Epithelial cell of proximal tubule (primary cell): ENCODE measurements at places on chromosomes 1 and 21. TPM values are rescaled to one million over a fixed set of nuclear protein-coding genes. Genes with fewer than 3 reads are reported as not detected.

- DNase-seq: no peak
Observed at GRCh38 chr1:74593887-74594866, 79.4 kb downstream of the ERICH3 start.

- DNase-seq: no peak
Observed at GRCh38 chr1:8404460-8405370, 86.8 kb downstream of the SLC45A1 start.

- DNase-seq: no peak
Observed at GRCh38 chr1:75129660-75129982, 4.6 kb upstream of the LHX8 start.

DNA sequence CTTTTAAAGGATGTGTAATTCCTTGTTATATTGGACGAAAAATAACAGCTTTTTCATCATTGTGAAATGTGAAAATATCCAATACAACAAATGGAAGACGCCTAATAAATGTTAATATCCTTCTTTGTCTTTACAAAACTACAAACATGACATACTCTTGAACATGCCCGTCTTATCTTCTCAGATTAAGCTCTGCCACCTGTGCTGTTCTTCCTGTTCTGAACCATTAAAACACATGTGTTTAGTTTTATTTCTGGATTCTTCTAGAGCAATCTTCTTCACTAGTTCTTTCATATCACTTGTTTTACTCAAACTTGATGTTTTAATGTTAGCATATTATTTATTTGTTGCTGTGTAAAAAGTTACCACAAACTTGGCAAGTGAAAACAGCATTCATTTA is 147.0 kb downstream of the CLEC20A start:
- DNase-seq: no peak

DNA sequence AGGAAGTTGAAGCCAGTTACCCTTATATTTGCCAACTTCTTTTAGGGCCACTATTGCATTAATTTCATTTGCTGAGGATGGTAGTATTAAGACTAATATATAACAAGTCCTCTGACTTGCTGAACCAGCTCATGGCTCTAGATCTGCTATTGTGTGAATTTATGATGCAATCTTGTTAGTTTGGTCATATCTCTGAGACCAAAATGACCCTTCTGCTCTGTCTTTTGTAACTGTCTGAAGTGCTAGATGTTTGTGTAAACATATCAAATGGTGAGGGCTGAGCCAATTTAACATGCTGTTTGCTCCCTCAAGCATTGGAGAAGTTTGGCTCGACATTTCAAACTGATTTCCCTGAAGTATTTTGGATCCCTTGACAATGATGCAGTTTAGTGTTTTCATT is 106.9 kb upstream of the PTGFR start:
- DNase-seq: no peak

GRCh38 chr1:204384636-204385352 is 25.1 kb upstream of the PLEKHA6 start:
- no peak for DNase-seq

- no peak for DNase-seq
Observed at GRCh38 chr1:65097076-65097475, 50.9 kb upstream of the AK4 start.

DNA sequence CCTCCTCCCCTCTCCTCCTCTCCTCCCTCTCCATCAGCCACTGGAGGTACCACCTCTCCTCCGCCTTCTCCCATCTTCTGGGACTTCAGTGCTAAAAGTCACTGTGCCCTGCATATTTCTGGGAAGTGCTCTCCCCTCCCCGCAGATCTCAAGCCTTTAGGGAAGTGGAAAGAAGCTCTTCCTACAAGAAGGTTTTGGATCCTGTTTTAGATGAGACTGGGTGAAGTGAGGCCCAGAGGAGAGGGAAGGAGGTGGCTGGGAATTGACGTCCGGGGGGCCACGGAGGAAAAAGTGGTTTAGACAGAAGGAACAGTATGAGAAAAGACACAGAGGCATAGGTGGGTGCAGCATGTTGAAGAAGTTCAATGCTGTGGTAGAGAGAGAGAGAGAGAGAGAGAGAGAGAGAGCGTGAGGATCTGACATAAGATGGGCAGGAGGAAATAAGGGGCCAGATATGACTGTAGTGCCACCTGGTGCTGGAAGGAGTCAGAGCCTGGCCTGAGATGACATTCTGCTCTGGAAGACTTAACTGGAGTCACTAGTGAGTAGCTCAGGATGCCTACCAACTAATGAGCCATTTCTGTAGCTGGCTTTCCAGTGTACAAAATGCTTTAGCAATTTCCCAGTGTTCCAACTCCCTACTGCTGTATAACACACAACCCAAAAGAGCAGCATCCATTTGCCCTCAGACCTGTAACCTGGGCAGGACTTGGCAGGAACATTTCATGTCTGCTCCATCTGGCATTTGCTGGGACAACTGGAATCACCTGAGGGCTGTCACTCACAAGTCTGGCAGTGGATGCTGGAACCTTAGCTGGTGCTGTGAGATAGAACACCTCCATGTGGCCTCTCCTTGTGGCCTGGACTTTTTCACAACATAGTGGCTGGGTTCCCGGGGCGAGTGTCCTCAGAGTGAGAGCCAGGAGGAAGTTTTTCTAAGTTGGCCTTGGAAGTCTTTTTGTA is 16.6 kb upstream of the ZSCAN20 start:
- peak; percentile 77 for DNase-seq

GRCh38 chr21:16535626-16536025 is 805.8 kb downstream of the USP25 start:
- no peak for DNase-seq

DNA sequence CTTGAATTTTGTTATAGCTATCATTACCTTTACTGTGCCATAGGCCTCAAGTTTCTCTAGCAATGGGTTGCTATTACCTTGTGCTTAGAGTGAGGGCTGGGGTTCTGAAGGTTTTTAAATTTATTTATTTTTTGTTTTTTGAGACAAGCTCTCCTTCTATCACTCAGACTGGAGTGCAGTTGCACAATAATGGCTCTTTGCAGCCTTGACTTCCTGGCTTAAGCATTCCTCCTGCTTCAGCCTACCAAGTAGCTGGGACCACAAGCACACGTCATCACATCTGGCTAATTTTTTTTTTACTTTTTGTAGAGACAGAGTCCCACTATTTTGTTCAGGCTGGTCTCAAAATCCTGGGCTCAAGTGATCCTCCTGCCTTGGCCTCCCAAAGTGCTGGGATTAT is 41.5 kb downstream of the SNX27 start:
- no peak for DNase-seq

- DNase-seq: no peak
Observed at GRCh38 chr1:25522031-25522655, 21.3 kb upstream of the LDLRAP1 start.

DNA sequence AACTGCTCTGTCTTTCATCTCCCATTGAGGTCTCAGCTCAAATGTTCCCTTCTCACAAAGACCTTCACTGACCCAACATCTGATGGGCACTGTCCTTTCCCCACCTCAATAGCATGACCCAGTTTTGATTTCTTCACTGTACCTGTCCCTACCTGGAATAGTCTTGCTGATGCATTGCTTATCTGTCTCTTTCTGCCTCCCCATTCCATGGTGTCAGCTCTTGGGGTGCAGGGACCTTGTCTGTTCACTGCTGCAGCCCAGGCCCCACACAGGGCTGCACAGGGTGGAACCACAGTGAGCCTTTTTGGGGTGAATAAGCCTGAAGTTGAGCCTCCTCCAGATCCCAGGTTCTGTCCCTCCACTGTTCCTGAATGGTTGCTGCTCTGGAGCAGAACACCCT is 414.9 kb downstream of the PTPRU start:
- no peak for DNase-seq

DNA sequence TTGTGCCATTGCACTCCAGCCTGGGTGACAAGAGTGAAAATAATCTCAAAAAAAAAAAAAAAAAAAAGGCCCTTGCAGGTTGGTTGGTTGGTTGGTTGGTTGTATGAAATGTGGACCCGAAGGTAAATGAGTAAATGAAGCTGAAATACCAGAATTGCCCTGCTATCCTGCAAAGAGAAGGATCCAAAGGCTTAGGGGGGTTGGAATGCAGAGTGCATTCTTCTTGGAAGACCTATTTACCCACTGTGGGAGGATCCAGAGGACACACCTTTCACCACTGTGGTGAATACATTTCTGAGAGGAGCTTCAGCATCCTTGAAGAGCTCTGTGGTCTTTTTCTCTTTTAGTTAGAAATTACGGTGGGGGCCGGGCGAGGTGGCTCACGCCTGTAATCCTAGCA is 28.7 kb upstream of the EIF4G3 start:
- DNase-seq: no peak

DNA sequence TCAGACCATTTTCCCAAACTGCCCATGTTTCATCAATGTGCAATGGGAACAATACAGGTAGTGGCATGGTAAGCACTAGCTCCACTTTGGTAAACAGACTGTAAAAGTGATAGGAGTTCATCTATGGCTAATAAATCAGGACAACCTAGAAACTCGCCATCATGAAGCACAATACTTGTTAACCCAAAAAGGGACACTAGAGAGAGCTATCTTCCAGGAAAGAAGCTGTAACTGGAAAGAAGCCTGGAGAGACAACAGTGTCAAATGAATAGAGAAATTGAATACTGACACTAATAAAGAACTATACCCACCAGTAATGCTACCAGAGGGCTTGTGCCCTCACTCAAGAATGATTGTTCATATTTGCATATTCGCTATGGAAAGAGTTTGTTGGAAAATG is 164.7 kb upstream of the RGS18 start:
- no peak for DNase-seq

- no peak for DNase-seq
Observed at GRCh38 chr1:225816643-225817538, 7.0 kb downstream of the EPHX1 start.

- peak; percentile 47 for DNase-seq
Observed at GRCh38 chr1:207404849-207405525, 49.1 kb upstream of the CR2 start.

- no peak for DNase-seq
Observed at GRCh38 chr1:226563666-226564065, 15.1 kb downstream of the STUM start.

The OR2L2 gene
- not detected in 2 replicates for total RNA-seq

The DNAI4 gene
- total RNA-seq: 0.94 and 7.1 TPM in 2 replicates

The FLVCR1 gene
- 6.9 and 7.0 TPM in 2 replicates for total RNA-seq

The MPC2 gene
- 47.7 and 62.3 TPM in 2 replicates for total RNA-seq

The ZNF644 gene
- total RNA-seq: 26.2 and 26.3 TPM in 2 replicates

The FCMR gene
- 0.65 TPM in 1 of 2 replicates, not detected in the other for total RNA-seq

The SNAPIN gene
- total RNA-seq: 59.8 and 79.9 TPM in 2 replicates

The EXOSC10 gene
- 71.9 and 82.1 TPM in 2 replicates for total RNA-seq

The USH2A gene
- not detected in 2 replicates for total RNA-seq

The CCDC181 gene
- 2.0 and 3.5 TPM in 2 replicates for total RNA-seq
